Liver (tissue), 10 donors: ENCODE measurements at places on chromosomes 3 and 15. TPM values are rescaled to one million over a fixed set of nuclear protein-coding genes. Genes with fewer than 3 reads are reported as not detected.

GRCh38 chr3:129662191-129662608 lies 55.7 kb upstream of the PLXND1 start:
- no peak for DNase-seq
- H3K36me3 ChIP-seq = no peaks in the 10 kb centered on the region
- H3K27me3 ChIP-seq = no peaks in the 10 kb centered on the region
- no peak overlapping the region for H3K4me3 ChIP-seq
- H3K4me1 ChIP-seq = peaks cover 9% of the 10 kb centered on the region

DNA sequence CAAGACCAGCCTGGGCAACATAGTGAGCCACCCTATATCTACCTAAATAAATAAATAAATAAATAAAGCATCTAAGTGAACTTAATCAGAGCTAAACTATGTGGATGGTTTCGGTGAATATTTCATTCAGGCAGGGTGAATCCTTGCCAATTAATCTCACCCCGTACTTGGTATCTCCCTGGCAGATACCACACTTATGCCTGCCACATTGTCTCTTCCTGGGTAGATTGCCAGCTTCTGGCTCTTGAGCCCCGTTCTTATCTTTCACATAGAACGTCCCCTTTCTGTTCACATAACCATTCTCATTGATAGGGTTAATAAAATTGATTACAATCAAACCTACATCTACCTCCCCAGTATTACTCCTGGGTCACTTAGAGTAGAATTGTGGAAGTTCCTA lies 7.0 kb downstream of the SNAP23 start:
- DNase-seq = no peak
- H3K27ac ChIP-seq = no peak overlapping the region
- H3K27me3 ChIP-seq = no peaks in the 10 kb centered on the region
- peaks cover 5% of the 10 kb centered on the region for H3K4me1 ChIP-seq
- no peaks in the 10 kb centered on the region for H3K36me3 ChIP-seq

DNA sequence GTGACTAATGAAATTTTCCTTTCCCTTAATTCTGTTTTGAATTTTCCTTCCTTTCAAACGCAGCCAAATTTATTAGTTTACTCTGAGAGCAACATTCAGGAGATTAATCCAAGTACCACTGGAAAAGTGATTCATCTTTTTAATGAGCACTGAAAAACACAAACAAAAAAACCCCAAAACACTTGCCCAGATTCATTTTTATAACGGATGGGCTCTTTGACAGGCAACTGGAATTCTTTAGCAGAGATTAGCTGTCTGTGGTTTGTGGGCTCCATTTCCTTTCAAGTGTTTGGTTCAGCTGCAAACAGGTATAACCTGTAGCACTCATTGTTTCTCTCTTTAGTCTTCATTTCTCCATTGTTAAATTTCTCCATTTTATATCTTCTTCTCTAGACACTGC lies 3.1 kb upstream of the POLR2M start:
- H3K36me3 ChIP-seq = no peaks in the 10 kb centered on the region
- H3K27me3 ChIP-seq = no peaks in the 10 kb centered on the region
- no peak overlapping the region for H3K4me3 ChIP-seq
- DNase-seq = no peak
- H3K27ac ChIP-seq = no peak overlapping the region
- peaks cover 8% of the 10 kb centered on the region for H3K4me1 ChIP-seq

DNA sequence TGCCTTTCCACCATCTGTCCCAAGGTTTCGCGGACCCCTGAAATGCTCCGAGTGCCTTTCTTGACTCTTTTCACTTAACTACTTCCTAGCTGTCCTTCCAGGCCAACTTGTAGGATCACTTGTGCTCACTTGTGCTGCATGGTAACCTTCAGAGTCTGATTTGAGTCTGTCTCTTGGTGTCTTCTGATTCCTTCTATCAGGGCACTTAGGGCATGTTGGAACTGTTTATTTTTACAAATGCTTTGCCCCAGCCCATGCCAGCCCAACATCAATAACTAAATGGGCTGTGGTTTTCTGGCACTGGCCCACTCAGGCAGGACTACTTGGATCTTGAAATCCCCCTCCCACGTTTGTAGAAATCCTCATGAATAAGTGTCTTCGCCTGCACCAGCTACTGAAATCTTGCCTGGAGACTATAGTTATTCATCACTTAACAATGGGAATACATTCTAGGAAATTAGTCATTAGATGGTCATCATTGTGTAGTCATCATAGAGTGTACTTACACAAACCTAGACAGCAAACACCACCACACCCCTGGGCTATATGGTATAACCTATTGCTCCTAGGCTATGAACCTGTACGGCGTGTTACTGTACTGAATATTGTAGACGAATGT lies 123.1 kb upstream of the STRIT1 start:
- H3K27me3 ChIP-seq = no peaks in the 10 kb centered on the region
- no peak overlapping the region for H3K27ac ChIP-seq
- H3K4me1 ChIP-seq = no peaks in the 10 kb centered on the region
- H3K4me3 ChIP-seq = no peak overlapping the region

DNA sequence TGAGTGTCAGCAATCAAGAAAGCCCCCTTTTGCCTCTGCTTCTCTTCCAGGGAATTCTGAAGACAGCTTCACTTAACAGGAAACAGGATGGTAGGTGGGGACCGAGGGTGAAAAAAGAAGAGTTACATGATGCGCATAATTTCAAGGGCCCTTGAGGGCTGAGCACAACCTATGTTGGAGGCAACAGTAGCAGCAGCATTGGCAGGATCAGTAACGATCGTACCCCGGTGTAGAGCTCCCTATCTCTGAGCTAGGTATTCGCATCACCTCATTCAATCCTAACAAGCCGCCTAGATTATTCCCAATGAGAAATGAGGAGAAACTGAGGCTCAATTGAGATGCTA lies 432 bp upstream of the RAD54L2 start:
- no peaks in the 10 kb centered on the region for H3K27me3 ChIP-seq
- DNase-seq = no peak
- no peaks in the 10 kb centered on the region for H3K36me3 ChIP-seq
- H3K4me1 ChIP-seq = peaks cover 21% of the 10 kb centered on the region
- peak overlapping the region; percentile 92 for H3K27ac ChIP-seq

DNA sequence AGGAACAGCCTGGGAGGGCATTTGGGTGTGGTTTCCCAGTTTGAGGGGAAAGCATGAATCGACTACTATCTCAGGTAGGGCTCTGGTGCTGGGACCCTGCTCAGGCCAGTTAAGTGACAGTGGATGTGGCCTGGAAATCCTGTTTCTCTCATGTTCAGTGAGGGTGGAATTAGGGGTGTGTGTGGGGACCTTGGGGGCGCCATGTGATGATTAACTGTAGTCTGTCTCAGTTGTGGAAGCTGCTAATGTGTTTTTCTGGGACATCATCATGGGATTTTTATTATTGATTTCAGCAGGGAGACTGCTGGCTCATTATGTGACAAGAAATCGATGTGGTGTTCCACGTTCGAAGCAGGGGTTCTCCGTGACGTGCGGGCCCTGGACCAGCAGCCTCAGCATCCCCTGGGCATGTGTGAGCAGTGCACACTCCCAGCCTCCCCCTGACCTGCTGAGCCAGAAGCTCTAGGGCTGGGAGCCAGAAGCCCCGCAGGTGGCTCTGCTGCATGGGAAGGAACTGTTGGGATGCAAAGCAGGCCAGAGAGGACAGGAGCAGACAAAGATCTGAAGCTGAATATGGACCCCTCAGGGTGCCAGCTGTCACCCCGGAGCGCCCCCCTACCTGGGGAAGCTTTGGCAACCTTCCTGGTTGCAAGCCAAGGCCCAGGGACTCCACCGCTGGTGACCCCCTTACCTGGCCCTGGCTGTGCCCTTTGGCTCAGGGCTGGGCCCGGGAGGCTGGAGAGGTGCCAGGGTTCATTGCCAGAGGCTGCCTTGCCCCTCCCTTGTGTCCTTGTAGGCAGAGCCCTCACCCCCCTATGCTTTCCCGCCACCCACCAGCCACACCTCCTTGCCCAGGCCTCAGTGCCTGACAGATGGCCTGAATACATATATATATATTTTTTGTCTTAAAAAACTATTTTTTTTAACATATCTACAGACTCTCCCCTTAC lies 149.8 kb downstream of the APBA2 start:
- H3K27ac ChIP-seq = no peak overlapping the region
- H3K4me3 ChIP-seq = no peak overlapping the region
- no peak for DNase-seq
- no peaks in the 10 kb centered on the region for H3K36me3 ChIP-seq

- DNase-seq = no peak
- H3K4me3 ChIP-seq = no peak overlapping the region
- no peak overlapping the region for H3K27ac ChIP-seq
- no peaks in the 10 kb centered on the region for H3K36me3 ChIP-seq
- no peaks in the 10 kb centered on the region for H3K27me3 ChIP-seq
Observed at GRCh38 chr3:178685591-178685906, 149.3 kb downstream of the KCNMB2 start.

DNA sequence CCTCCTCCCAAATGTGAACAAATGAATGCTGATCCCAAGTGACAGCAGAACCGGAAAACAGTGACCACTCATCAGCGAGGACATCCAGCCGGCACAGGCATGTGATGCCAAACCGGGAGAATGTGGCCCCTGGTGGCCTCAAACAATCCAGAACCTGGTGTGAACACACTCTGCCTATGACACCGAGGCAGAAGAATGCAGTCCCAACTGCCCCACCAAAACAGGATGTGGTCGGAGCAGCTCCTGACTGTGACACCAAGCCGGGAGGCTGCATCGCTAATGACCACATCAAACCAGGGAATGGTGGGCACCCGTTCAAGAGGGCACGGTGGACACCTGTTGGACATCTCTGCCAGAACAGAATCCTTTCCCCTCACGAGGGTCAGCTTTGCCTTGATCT lies 15.4 kb downstream of the SCN5A start:
- no peak overlapping the region for H3K27ac ChIP-seq
- H3K4me1 ChIP-seq = no peaks in the 10 kb centered on the region
- no peak overlapping the region for H3K4me3 ChIP-seq
- DNase-seq = no peak
- H3K27me3 ChIP-seq = peaks cover 3% of the 10 kb centered on the region
- no peaks in the 10 kb centered on the region for H3K36me3 ChIP-seq

DNA sequence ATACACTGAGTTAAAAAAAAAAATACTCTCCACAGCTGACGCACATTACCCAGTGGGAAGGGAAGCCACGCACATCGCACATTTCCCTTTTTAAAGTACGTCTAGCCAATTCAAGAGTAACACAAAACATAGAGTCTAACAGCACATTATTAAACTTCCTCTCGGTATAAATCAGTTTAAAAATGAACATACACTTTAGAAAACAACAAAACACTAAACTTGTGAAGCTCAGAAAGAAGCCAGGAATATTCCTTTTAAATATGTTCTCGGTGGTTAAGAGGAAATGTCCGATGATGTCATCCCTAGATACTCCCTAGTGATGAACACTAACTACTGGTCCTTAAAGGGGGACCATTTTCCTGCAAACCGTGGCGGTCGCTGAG lies 721 bp downstream of the MYEF2 start:
- peak overlapping the region; percentile 54 for H3K4me3 ChIP-seq
- no peak for DNase-seq
- H3K36me3 ChIP-seq = no peaks in the 10 kb centered on the region
- H3K27me3 ChIP-seq = peaks cover 2% of the 10 kb centered on the region
- H3K27ac ChIP-seq = no peak overlapping the region

DNA sequence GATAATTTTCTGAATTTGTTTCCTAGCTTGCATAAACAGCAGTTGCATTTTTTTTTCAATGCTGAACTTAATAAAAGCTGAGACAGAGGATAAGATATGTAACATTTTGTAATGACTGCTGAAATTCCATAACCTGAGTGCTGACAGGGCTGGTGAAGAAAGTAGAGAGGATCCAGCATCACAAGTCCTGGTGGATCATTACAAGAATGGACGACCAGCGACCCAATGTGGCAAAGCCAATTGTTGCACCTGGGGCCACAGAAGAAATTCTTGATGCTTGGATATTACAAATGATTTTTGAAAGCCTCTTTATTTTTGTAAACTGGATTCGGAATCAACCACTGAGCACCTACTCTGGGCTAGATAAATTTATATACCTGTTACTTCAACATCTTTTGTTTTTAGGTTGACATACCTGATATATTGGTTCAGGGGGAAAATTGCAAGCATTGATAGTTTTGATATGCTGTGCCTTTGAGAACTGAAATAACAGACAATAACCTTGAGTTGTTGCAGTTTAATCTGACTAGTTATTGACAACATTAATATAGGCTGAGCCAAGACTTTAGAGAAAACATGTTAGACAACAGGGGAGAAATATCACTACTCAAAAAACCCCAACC lies 3.9 kb upstream of the ACTL6A start:
- H3K27ac ChIP-seq = no peak overlapping the region
- peaks cover 4% of the 10 kb centered on the region for H3K4me1 ChIP-seq
- DNase-seq = peak; percentile 56
- no peaks in the 10 kb centered on the region for H3K27me3 ChIP-seq
- H3K36me3 ChIP-seq = no peaks in the 10 kb centered on the region
- H3K4me3 ChIP-seq = no peak overlapping the region

Gene COPB2
- 45.4 TPM for polyA plus RNA-seq

Gene RBP2
- not detected for polyA plus RNA-seq

Gene MANF
- polyA plus RNA-seq = 116 TPM

Gene KCNH8
- polyA plus RNA-seq = not detected

Gene LINGO1
- polyA plus RNA-seq = 0.75 TPM
